ENCODE measurements at places on chromosomes 4 and X.

GRCh38 chrX:13498238-13498637, 71.2 kb upstream of the EGFL6 start:
- no peak for DNase-seq

GRCh38 chrX:58051346-58051745, 141.1 kb upstream of the ZXDA start:
- DNase-seq: no peak

- no peak for DNase-seq
Observed at GRCh38 chrX:41522081-41522480, 74.9 kb downstream of the NYX start.

- DNase-seq: no peak
Observed at GRCh38 chr4:75769036-75769435, 44.7 kb downstream of the USO1 start.

GRCh38 chrX:2875798-2876399, 47.2 kb downstream of the GYG2 start:
- DNase-seq: no peak

- no peak for DNase-seq
Observed at GRCh38 chrX:111608724-111609123, 72.2 kb upstream of the ALG13 start.

- no peak for DNase-seq
Observed at GRCh38 chr4:89305712-89306437, 1.7 kb downstream of the GPRIN3 start.

GRCh38 chr4:42658261-42658660, 1.4 kb upstream of the ATP8A1 start:
- DNase-seq: no peak

DNA sequence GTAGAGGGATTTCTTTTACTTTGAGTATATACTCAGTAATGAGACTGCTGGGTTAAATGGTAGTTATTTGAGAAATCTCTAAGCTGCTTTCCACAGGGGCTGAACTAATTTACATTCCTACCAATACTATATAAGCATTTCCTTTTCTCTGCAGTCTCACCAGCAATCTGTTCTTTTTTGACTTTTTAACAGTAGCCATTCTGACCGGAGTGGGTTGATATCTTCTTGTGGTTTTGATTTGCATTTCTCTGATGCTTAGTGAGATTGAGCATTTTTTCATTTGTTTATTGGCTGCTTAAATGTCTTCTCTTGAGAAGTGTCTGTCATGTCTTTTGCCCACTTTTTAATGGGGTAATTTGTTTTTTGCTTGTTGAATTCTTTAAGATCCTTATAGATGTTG, 43.3 kb downstream of the SPCS3 start:
- no peak for DNase-seq

DNA sequence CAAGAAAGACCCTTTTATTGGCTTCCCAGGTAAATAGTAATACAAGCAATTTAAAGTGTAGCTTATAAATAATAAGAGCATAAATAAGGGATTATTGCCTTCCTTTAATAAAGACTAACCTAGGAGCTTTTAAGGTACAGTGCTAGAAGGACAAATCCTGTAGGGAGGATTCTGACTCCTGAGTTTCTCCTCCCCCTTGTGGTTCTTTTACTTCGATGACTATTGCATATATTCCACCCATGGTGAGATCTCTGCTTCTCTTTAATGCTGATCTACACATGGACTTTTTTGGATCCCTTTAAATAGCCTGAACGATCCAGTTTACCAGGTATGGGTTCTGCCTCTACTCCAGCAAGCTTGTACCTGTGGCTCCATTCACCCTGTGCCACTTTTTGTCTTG, 2.5 kb downstream of the GALNT7 start:
- DNase-seq: no peak

DNA sequence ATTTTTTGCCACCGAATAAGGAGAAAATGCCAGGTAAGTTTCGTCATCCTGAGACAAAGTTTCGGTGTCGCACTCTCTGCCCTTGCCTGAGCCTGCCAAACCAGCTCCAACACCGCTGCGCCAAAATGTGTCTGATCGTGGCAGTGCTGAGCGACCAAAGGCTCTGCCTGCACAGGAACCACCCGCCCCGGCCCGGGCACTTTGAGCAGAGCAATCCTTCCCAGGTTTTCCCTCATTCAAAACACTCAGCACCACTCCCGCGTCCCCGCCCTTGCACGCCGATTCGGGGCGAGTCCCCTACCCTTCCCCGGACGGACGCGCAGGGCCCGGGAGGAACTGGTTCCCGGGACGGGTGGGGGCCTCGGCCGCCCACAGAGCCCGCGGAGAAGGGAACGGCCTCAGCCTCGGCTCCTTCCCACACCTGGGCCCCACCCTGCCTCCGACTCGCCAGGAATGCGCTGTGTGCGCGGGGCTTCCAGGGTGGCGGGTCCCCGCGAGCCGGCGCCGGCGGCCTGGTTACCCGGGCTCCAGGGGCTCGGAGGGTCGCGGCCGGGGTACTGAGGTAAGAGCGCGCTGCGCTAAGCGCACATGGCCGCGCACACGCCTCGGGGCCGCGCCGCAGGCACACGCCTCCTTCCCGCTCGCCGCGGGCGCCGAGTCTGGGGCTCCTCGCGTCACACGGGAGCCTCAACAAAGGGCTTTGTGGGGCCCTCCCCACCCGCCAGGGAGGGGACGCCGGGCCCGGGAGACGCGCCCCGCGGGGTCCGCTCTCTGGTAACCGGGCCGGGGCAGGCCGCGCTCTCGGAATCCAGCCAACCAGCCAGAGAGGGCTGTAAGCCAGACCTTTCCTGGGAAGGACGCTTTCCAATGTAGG, at the start of gene C4orf36:
TSS of gene C4orf36 (minus strand) at position 661 of the 874 bp plus-strand sequence. CDS start 902 bp downstream, outside the sequence.
- DNase-seq: peak; percentile 3

- no peak for DNase-seq
Observed at GRCh38 chr4:8581094-8581861, 1.1 kb downstream of the GPR78 start.

DNA sequence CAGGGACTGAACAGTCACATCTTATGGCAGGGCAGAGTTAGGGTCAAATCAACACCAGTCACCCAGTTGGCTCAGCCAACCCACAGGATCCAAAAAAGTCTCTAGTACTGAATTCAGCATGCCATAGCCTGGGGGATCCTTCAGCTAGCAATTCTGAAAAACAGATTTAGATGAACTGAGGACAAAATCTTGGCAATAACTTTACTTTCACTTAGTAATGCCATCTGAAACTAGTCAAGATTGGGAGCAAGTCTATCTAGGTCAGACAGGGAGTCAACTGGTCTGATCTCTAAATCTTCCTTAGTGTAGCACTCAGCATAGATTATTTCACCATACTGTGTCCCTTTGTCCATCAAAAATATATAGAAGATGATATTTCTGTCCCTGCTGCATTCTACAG, 76.0 kb downstream of the HHIP start:
- DNase-seq: no peak

DNA sequence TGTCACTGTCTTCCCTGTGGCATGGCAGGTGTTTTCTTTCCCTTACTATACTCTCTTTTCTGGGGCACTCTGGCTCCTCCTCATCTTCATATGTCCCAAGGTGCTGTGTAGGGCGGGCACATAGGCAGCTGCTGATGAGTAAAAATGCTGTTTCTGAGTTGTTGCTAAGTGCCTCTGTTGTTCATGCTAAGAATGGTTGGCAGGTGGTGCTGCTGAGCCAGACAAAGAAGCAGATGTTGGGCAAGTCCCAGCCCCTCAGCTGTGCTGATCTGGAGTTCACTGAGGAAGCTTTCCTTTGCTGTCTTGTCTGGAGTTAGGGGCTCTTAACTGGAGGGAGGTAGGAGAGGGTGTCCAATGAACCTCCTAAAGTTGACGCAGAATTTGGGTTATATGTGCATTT, 40.6 kb downstream of the HADH start:
- DNase-seq: peak; percentile 43

DNA sequence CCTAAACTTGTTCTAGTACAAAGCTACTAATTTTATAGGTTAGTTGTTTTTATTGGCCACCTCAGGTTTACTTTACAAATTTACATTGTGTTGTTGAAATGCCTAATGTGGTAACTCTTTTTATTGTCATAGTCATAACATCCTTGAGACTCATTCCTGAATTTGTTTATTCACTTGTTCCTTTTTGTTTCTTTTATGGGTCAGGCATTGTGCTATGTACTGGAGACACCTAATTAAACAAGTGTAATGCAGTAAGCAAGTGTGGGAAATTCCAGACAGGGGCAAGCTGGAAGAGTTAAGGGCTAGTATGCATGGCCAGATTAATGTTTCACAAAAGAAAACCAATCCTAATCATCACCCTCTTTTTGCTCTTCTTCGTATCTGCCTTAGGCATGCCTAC, 30.5 kb upstream of the TTC29 start:
- DNase-seq: no peak

DNA sequence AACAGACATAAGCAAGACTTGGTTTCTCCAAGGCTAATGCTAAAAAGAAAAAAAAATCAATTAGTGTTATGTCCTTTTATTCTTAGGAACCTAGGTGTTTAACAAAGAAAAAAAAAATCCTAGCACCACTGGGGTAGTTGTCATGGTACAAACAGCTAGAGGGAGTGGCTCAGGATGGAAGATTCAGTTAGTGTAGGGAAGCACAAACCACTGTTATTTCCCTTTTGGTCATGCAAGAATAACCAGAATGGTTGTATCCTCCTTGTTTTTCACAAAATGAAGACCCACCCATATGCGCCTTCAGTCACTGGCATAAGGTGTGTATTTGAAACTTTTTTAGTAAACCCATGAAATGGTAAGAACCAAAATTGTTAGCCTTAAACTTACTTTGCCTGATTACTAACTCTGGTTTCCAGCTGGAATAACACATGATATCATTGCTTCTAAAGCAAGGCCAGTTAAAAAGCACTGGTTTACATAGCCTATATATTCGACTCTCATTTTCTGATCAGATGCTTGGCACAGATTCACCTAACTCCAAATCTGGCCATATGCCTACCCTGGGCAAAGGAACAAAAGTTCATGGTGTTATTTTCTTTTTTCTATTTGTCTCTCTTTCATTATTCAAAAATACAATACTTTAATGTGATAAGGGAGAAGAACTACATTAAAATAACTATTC, 132.6 kb downstream of the SCFD2 start:
- DNase-seq: no peak

DNA sequence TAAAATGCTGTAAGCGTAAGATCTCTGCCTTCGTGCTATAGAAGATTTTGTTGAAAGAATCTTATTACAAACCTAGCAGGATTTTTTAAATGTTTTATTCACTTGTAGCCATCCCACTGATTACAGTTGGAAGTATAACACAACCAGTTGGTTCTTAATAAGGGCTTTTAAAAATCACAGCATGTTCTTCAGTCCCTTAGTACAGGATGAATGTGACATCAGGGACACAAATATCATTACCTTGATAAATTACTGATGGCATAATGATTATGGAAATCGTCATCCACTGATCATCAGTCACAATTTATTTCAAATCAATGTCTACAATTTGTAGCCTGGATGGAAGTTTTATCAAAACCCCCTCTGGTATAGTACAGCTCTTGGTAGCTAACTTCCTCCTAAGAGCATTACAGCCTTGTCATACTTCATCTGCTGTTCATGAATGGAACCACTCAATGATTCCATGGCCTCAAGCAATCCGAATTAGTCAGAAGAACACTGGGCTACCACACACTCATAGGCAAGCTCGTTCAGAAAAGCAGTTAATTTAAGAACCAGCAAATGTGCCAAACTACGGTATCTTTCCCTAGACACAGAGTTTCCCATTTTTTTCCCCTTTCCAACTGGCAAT, 389.2 kb upstream of the TENM3 start:
- DNase-seq: no peak

- DNase-seq: no peak
Observed at GRCh38 chr4:89203902-89204301, 92.6 kb downstream of the TIGD2 start.

GRCh38 chrX:40104985-40105834, 7.5 kb upstream of the BCOR start:
- no peak for DNase-seq

DNA sequence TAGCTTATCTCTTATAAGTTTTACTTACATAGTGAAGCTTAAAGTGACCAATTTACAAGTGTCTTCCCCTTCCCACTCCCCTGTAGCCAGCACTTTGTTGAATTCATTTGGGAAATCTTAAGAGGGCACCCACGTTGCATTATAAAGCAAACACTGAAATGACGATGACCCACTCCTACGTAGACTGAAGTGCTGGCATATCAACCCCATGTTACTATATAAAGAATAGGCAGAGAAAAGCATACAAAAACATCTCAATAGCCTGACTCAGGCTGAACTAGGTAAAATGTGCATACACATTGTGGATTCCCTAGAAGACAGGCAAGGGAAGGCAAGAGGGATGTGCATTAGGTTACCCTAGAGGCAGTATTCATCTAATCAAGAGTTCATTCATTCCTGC, 313.4 kb downstream of the TENM3 start:
- DNase-seq: no peak

DNA sequence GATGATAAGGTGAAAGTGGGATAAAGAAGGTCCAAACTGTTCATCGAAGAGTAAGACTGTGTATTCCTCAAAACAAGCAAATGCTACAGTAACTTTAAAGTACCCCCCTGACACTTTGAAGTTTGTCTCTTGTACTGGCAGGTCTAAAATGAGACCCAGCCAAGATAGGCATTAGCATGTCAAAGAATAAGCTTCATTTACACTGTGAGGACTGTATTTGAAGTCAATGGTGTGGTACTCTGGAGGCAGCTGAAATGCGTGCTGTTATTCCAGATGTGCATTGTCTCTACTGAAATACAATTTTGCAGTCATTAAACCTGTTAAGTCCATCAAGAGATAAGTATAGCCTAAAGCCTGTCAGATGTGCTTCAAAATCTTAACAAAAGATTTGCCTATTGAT, 288.9 kb upstream of the TECRL start:
- DNase-seq: no peak

DNA sequence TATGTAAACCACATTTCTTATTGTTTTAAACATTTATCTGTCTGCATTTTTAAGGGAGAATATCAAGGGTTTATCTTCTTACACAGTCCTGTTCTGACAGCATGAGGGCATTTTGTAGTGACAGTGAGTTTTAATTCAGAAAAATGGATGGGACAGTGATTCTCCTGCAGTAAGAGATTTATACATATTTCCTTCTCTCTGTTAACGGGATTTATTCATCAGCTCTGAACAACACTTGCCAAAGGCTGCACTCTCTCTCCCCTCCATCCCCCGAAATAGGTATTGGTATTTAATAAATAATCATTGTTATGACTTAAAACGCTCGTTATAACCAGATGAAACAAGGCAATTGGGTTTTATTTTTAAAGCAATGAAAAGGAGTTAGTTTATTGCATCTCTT, 410.9 kb downstream of the STIM2 start:
- no peak for DNase-seq
